ENCODE measurements at places on chromosomes 7 and 10.

- no peak for DNase-seq
Observed at GRCh38 chr7:11737723-11738122, 94.3 kb downstream of the THSD7A start.

- no peak for DNase-seq
Observed at GRCh38 chr7:121280656-121281055, 48.1 kb upstream of the WNT16 start.

- DNase-seq, result no peak
Observed at GRCh38 chr7:91995391-91996105, 54.9 kb downstream of the AKAP9 start.

DNA sequence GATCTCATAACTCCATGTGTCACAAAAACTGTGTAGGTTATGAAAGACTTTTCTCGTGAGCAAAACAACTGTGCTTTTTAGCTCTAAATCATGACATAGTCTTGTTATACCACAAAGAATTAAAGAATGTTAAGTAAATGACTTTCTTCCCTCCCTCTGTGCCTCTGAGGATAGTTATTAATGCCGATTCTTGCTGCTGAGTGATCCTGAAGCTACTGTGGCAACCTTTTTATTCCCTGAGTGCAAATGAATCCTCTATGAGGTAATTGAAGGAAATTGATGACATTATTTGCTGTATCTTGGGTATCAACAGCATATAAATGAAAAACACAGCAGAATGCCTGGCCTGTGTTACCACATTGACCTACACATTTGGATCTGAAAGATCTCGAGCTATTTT lies 142.2 kb upstream of the HDAC9 start:
- no peak for DNase-seq

GRCh38 chr10:63236113-63236935 lies 103.2 kb downstream of the NRBF2 start:
- DNase-seq, result no peak

GRCh38 chr10:12633776-12634620 lies 284.7 kb downstream of the CAMK1D start:
- DNase-seq, result no peak

- DNase-seq, result no peak
Observed at GRCh38 chr10:62851442-62851841, 35.3 kb upstream of the EGR2 start.

- no peak for DNase-seq
Observed at GRCh38 chr7:99839287-99840021, 11.6 kb downstream of the CYP3A43 start.
